ENCODE measurements at places on chromosomes 2 and 18.

DNA sequence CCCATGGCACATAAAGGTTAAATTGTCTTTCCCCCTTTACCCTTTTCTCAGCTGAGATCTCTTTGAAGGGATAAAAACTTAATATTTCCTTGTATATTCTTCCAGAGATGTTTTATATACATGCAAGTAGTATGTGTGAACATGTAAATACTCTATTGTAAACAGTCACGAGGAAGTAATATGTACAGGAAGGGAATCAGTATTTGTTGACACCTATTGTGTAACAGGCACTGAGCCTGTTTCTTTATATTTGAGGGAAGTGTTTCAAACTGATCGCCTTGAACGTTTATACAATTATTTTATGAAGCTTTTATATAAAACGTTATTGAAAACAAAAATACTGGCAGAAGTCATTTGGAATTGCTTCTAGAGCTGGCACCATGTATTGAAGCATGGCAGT lies 13.2 kb downstream of the RALBP1 start:
- no peak for DNase-seq

- DNase-seq = no peak
These were observed 210.4 kb downstream of the CDH19 start for GRCh38 chr18:66393463-66393862.

DNA sequence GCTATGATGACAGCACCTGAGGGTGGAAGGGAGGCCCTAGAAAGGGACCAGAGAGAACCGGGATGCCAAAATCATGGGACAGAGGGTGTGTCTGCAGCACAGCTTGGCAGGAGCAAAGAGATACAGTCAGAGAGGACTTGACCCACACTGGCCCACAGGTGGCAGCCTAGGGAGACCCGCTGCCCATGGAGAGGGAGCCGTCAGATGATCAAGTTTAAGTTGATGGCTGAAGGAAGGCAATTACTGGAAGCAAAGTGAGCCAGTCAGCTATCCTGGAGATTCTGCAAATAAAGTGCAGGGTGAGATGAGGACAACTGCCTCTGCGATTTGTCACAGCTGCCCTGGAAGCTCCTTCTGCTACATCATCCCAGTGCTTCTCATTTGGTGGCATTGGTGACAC lies 74.0 kb downstream of the CMPK2 start:
- DNase-seq = no peak

DNA sequence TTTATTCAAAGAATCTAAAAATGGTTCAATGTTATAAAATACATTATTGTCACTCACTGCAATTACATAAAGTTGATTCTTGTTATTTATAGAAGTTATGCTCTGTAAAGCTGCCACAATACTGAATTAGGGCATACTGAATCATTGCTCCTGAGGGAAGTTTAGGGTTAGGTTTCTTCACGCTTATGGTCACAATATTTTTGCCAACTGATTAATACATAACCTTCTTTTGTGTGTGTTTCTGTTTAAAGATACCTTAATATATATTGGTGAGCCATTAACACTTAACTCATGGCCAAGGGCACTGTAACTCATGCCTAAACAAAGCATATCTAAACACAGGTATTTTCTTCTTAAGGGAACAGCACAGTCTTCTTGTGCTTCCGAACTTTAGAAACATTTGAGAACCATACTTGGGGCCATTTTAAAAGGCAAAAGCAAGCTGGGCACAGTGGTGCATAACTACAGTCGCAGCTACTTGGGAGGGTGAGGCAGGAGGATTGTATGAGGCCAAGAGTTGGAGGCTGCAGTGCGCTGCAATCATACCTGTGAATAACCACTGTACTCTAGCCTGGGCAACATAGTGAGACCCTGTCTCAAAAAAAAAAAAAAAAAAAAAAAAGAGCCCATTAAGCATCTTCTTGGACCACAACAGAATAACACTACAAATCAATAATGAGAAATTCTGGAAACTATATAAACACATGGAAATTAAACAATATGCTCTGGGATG lies 15.6 kb downstream of the DARS1 start:
- DNase-seq = no peak

GRCh38 chr2:109033171-109033570 lies 44.2 kb upstream of the EDAR start:
- DNase-seq = no peak

- DNase-seq = no peak
These were observed 45.0 kb upstream of the ALPP start for GRCh38 chr2:232333361-232334135.

GRCh38 chr2:100214265-100214971 lies 72.0 kb upstream of the AFF3 start:
- DNase-seq = no peak

DNA sequence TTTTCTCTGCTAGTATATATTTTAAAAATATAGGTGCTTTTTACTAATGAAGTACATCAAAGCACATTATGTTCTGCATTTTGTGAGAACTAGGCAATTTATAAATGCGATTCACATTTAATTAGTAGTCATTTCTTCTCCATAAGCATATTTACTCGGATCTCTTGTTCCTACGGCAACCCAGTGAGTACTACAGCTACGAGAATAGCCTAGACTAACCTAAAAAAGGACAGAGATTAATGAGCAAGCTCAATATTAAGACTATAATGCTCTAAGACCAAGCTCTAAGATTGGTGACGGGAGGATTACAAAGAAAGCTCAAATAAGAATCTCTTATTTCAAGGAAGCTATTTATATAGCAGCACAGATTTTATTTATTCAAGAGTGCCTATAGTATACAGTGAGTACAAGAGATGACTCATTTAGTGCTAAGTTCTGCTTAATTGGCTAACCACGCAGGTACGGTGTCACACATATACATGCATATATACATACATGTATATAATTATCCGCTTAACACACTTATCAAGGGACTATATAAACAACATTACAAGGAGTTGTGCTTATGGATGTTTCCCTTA lies 364.7 kb downstream of the GPD2 start:
- DNase-seq = no peak

DNA sequence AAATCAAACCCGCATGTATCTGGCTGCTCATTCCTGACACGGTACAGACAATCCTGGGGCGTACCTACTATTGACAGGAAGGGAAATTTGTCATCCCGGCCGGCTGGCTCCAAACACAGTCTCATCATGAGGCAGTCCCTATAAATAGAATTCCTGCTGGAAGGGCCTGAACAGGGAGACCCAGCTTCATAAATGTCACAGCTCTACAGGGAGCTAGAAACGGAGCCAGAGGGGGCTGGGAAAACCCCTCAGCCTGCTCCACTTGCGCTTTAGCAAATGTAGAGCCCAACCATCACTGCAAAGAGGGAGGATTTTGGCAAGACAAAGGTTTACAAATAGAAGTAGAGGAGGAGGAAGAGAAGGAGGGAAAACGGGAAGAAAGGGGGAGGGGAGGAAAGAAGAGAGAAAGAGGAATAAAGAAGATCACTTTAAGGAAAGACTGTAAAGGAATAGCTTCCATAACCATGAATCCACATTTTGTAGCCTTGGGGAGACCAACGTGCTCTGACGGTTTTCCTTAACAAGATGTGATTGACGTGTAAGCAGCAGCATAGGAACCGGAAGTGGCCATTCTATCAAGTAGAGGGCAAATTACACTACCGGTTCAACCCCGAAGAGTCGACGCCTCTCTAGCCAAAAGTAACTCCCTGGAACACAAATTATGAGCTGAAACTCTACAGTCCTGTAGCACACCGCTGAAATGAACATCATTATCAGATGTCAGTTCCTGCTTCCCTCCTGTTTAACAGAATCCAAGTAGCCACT lies 56.8 kb upstream of the TTN start:
- no peak for DNase-seq

GRCh38 chr2:224969633-224970260 lies 72.5 kb downstream of the DOCK10 start:
- DNase-seq = no peak
